ENCODE measurements at places on chromosomes 16 and 17.

- DNase-seq, result no peak
Measured at GRCh38 chr17:58416937-58417299, 416 bp downstream of the RNF43 start.

GRCh38 chr17:41015454-41015853 is 6.5 kb upstream of the KRTAP3-1 start:
- DNase-seq, result no peak

- DNase-seq, result peak; percentile 46
Measured at GRCh38 chr17:4004517-4005295, 40.5 kb upstream of the ATP2A3 start.

GRCh38 chr17:71387456-71387855 is 733.4 kb upstream of the SOX9 start:
- DNase-seq, result no peak

DNA sequence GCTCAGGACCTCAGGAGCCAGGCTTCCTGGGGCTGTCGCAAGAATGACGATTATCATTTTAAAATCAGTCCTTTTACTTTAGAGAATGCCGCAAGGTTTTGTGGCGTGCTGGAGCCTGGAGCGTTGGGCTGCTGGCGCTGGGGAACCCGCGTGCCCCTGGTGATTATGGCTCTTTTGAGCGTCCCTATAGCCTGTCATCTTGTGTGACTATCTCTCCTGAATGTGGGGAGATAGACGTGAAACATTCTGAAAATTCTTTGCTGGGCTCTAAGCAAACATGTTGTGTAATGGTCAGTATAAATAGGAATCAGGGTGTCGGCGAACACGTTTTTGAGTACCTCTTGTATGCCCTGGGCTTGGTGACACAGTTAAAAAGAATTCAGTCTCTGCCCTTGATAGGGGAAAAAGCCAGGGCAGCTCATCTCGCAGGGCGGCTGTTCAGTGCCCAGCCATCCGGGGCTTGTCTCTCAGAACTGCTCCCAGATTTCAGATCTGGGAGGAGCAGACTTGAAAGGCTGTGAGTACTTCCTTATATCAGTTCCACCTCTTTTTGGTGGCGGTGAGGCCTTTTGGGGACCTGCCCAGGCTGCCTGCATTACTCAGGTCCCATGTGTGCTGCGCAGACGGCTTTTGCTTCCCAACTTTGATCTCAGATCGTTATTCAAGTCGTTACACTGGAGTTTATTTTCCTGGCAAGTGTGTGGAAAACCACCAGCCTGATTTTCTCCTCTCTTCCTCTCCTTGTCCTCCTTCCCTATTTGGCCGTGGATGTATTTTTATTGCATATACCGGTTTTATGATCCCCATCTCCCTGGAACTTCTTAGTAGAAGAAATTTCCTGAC is 973 bp downstream of the SLC7A6 start:
- DNase-seq, result peak; percentile 40

GRCh38 chr16:77331043-77331442 is 103.8 kb downstream of the ADAMTS18 start:
- DNase-seq, result no peak

DNA sequence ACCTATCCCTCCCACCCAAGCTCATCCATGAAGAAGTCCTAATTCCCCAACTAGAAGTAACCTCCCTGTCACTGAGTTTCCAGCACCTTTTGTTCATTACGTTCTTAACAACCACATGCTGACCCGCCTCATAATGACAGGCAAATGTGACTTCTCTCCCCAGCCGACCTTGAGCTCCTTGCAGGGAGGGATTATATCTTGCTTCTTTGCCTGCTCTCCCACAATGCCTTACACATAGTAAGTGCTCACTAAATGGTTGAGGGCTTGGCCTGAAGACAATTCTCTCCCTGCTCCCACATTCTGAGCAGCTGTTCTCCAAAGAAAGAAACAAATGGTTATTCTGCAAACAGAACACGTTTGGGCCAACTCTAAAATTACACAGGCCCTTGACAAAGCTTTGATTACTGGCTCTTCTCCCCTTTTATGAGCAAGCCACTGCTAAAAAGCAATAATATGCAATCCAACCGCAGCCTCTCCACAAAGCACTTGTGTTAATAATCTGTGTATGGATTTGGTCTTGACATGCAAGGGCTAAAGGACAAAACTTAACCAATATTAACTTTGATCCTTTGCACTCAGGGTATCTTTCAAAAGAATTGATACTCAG is 23.2 kb downstream of the SLC39A11 start:
- DNase-seq, result no peak

Measured in left ventricle myocardium inferior (tissue), 1 donor.